Vagina (tissue), 2 donors: ENCODE measurements at places on chromosomes 3 and 15.
A peak's percentile ranks its signal among the peaks of the same experiment; 100 is the strongest.

GRCh38 chr3:72345237-72345878 lies 502.9 kb downstream of the SHQ1 start:
- DNase-seq, result no peak

- DNase-seq, result no peak
These were observed 690.2 kb upstream of the DPPA4 start for GRCh38 chr3:110027446-110028080.

- DNase-seq, result no peak
These were observed 66.0 kb downstream of the SPTSSB start for GRCh38 chr3:161305095-161305991.

GRCh38 chr15:27705056-27705455 lies 394.1 kb downstream of the OCA2 start:
- DNase-seq, result no peak

- DNase-seq, result no peak
These were observed 202.9 kb upstream of the PROK2 start for GRCh38 chr3:71987828-71988227.

DNA sequence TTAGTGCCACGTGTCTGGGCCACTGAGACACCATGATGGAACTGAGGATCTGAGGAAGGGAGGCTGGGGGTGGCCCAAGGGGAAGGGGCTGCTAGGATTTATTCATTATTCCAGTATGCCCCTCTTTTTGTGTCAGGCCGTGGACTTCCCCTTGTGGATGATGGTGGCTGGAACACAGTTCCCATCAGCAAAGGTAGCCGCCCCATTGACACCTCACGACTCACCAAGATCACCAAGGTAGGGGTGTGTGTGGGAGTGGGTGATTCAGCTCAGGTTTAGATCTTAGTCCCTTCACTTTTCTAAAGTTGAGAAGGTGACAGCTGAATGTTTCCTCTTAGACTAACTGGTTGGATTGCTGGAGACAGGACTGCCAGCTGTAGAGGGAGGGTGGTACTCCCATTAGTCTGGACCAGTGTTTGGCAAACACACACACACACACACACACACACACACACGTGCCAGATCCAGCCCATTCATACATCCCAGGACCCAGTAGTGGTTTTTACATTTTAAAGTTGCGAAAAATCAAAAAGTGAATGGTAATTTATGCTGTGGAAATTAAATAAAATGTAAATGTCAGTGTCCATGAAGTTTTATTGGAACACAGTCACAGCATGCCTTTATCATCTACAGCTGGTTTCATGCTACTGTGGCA lies 11.4 kb downstream of the EIF4G1 start:
- DNase-seq, result no peak

DNA sequence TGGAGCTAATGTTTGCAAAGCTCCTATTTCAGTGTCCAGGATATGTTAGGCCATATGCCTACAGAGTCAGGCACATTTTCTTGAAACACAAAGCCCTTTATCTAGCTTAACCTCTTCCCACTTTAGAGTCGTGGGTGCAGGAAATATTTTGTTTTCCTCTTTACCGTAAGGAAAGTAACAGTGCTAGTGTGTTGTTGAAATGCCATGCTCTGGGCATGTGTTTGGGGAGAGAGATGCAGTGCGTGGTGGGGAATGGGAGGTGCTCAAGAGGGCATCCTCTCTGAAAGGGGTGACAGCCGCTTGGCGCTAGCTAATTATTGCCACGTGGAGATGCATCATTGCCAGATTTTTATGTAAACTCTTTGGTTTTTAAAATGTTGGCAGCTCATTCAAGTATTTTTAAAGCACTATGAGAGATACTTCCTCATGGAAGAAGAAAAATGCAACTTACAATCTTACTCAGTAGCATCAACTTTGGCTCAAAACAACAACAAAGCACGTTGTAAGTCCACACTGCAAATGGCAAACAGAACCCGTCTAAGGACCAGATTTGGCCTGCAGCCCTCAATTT lies 152.6 kb downstream of the LPP start:
- no peak for DNase-seq

DNA sequence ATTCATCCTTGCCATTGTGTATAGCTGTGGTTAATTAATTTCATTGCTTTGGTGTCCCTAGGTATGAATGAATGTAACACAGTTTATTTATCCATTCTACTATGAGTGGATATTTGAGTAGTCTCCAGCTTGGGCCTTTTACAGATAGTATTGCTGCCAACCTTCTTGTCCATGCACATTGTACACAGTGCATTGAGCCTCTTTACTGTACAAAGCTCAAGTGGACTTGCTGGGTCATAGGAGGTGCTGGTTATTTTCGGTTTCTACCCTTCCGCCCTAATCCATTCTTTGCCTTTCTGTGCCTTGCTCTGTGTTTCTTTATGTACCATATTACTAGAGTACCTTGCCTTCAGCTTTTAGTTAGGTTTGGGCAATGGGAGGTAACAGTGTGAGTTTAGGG lies 60.7 kb downstream of the DUT start:
- no peak for DNase-seq

DNA sequence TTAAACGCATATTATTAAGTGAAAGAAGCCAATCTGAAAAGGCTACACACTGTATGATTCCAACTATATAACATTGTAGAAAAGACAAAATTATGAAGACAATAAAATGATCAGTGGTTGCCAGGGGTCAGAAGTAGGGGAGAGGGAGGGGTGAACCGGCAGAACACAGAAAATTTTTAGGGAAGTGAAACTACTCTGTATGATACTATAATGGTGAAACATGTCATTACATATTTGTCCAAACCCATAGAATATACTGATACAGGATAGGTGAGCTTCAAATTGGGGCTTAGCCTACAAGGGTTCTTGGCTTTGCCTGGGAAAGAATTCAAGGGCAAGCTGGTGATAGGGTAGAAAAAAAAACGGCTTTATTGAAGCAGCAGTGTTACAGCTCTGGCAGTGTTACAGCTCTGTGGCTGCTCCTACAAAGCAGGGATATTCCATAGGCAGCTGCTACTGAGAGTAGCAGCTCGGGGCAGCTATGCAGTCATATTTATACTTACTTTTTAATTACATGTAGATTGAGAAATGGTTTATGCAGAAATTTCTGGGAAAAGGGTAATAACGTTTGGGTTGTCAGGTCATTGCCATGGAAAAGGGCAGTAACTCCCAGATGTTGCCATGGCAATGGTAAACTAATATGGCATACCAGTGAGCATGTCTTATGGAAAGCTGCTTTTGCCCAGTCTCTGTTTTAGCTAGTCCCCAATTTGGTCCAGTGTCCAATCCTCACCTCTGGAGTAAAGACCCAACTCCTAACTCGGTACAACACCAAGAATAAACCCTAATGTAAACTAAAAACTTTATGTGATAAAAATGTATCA lies 125.1 kb upstream of the SLC25A36 start:
- DNase-seq, result no peak

GRCh38 chr15:94080416-94080815 lies 150.9 kb upstream of the MCTP2 start:
- DNase-seq, result no peak

GRCh38 chr3:32399030-32399620 lies 7.5 kb downstream of the CMTM7 start:
- DNase-seq, result no peak

DNA sequence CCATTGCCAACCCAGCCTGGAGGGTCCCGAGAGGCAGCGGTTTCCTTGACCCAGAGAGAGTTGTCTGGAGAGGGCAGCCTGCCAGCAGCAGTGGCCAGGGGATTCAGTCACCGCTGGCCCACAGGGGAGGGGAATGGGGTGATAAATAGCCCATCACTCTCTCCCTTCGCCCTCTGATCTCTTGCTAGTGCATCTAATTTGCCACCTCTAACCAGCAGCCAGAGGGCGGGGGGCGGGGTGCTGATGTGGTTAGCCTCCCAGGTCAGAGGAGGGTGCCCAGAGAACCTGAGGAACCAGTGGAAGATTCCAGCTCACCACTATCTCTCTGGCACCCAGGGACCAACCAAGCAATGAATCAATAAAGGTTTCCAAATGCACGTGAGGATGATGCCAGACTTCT lies 35.1 kb upstream of the SLC6A11 start:
- DNase-seq, result no peak

GRCh38 chr3:37980462-37981347 lies 9.9 kb upstream of the VILL start:
- DNase-seq, result peak; percentile 93

GRCh38 chr3:71465371-71466036 lies 118.0 kb downstream of the FOXP1 start:
- no peak for DNase-seq

GRCh38 chr15:91102546-91103330 lies 2.7 kb downstream of the SV2B start:
- no peak for DNase-seq

GRCh38 chr3:186097663-186098451 lies 11.0 kb downstream of the ETV5 start:
- DNase-seq, result no peak

- DNase-seq, result no peak
These were observed 12.4 kb upstream of the HOMER2 start for GRCh38 chr15:82964890-82965289.
